Suppressor macrophage (primary cell): ENCODE measurements at places on chromosomes 5 and 9.

- no peak for DNase-seq
Measured at GRCh38 chr5:133794771-133795415, 173.5 kb downstream of the C5orf15 start.

- no peak for DNase-seq
Measured at GRCh38 chr5:119357808-119358529, 2.1 kb downstream of the TNFAIP8 start.

- DNase-seq, result peak; percentile 79
Measured at GRCh38 chr9:126532951-126533925, 80.5 kb upstream of the LMX1B start.

DNA sequence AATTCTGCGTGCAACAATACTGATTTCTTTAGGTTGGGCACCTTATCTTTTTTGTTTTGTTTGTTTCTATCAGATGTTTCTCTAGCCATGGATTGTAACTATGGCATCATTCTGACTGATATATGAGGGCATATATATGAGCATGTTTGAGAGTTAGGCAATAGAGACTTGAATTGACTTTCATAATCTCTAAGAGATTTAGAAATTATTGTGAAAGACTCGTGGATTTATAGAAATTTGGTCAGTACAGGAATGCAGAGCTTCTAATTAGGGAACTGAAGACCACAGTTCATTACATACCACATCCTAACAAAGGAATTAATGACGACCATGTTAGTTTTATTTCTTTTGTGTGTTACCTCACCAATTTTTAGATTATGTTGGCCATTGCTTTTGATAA lies 546.0 kb upstream of the GRAMD2B start:
- no peak for DNase-seq

DNA sequence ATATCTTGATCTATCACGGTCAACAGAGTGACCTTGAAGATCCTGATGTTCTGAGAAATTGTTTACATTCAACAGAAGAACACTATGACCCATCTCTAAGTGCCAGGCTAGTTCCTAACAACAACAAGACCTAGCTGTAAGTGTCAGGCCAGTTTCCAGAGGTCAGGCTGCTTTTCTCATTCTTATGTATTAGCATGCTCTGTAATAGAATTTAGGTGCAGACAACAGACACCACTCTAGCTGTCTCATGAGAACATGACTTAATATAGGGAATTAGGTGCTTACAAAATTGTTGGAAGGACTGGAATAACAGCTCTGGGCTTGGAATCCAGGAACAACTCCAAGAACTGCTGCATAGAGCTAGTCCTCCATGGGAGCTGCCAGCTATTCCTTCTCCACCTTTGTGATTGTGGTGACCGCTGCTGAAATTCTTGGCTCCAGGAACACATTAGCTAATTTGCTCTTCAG lies 138.7 kb downstream of the SNX18 start:
- no peak for DNase-seq
